GM12865 (cell line): ENCODE measurements at places on chromosomes 1 and 21.
A peak's percentile ranks its signal among the peaks of the same experiment; 100 is the strongest.

DNA sequence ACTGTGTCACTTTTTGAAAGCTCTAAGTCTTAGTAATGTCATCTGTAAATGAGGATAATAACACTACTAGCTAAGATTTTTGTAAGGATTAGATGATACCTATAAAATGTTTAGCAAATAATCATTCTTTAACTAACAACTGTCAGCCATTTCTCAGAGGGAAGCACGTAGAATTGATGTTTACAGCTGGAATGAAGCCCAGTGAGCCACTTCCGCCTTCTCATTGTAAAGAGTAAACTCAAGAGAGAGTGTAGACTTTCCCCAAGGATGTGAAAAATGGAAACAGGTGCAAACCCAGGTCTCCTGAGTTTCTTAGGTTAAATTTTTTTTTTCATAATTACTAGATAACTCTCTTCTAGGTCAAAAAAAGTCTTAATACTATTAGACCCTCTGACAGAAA, 4.9 kb downstream of the GREM2 start:
- no peak for DNase-seq

- DNase-seq: peak; percentile 47
These were observed 638.0 kb downstream of the KCNT2 start for GRCh38 chr1:195970209-195970608.

- DNase-seq: peak; percentile 80
These were observed 8.0 kb upstream of the CAMK2N1 start for GRCh38 chr1:20493839-20494608.

DNA sequence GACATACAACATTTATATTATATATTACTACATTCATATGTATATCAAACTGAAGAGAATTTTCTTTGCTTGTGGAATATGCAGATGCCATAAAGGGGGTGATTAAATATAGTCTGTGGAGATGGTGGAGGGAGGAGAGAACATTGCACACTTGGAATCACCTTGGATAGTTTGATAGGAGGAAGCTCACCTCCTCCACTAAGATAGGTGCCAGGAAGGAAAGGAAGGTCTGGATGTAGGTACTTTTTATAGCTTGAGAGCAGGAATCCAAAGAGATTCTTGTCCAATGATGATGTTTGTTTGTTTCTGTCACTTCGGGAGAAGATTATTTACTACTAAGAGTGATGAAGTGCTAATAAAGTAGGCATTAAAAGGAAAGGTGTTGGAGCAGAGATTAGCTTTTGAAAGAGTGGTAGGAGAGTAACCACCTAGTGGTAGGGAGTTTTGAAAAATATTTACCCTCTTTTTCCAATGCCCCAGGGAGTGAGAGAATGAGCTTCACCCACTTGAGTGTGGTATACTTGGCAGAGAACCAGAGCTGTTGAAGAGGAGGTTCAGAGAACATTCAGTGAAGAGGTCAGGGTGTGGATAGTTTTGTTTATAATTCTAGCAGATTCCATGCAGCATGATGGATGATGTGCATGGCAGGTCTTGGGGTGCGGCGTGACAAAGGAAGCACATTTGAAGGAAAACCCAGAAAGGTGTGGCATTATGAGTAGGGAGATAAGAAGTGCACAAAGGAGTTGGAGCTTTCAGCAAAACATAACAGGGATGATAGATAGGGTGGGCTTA, 145.0 kb downstream of the PATJ start:
- DNase-seq: no peak

GRCh38 chr1:195733408-195733807, 874.8 kb downstream of the KCNT2 start:
- no peak for DNase-seq

- DNase-seq: no peak
These were observed 28.2 kb upstream of the CRNN start for GRCh38 chr1:152442301-152442700.

DNA sequence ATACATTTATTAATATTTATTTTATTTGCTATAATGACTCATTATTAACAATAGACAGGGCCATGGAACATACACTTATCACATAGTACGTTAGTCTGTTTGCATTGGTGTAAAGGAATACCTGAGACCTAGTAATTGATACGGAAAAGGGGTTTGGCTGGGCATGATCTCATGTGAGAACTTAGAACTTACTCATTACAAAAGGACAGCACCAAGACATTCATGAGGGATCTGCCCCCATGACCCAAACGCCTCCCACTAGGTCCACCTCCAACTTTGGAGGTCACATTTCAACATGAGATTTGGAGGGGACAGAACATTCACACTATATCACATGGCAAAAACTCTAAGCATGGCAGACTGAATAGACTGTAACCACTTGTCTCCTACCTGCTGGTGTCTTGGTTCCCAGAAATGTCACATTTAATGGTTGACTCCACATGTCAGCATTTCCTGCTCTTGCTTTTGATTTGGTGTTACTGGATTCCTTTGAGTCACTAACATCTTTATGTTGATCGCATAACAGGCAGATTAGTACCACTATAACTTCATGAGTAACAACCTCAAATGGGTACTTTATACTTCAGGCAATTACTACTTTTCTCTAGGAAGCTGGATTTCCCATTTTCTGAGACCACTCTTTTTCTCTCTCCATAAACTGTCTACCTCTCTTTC, 3.5 kb upstream of the C1orf116 start:
- no peak for DNase-seq

DNA sequence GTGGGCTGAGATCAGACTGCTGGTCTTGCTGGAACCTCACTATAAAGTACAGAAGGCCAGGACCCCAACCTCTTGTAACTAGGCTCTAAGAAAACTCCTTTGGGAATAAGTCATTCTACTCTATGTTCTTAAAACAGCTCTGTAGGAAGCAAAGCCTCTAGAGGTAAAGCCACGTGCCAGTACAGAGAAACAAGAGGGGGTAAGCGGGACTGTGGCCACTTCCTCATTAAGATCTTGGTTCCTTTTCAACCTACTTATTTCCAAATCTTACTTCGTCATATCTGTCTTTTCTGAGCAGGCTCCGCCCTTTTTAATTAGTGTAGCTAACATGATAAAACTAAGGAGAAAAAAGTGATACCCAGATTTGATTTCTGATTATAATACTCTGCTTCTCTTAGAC, 3.8 kb downstream of the NCSTN start:
- DNase-seq: peak; percentile 73

DNA sequence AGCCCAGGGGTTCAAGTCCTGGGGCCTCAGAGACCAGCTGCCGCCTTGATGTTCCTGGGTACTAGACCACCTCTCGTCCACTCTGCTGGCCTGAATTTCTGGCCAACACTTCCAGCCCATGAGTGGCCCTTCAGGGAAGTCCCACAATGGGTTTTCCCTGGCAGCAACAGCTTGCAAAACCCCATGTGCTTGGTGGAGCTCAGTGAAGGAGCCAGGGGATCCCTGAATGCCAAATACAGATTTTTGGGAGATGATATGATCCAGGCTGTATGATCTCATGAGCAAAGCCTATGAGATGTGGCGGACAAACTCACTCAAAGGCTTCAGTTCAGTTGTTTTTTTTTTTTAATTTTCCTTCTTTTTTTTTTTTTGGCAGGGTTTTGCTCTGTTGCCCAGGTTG, 9.6 kb upstream of the RASSF5 start:
- no peak for DNase-seq

GRCh38 chr1:8004113-8004802, 21.9 kb downstream of the ERRFI1 start:
- DNase-seq: no peak

DNA sequence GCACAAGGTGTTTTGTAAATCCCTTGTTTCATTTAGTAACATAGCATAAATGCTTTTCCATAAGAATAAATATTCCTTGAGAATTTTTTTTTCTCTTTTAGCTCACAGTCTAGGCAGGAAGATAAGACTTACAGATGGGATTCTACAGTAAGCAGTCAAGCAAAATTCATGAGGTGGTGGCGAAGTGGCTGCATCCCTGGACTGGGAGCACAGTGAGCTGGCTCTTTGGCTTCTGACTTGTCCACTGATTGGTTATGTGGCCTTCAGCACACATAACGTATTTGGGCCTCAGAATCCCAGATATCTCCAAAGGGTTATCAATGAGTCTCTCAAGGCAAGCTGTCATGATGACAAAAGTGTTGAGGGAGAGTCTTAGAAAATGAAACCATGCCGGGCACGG, 99.8 kb downstream of the EBNA1BP2 start:
- DNase-seq: no peak

GRCh38 chr1:41868241-41868998, 50.3 kb downstream of the HIVEP3 start:
- peak; percentile 80 for DNase-seq

- peak; percentile 25 for DNase-seq
These were observed 37.6 kb downstream of the PUM1 start for GRCh38 chr1:31027693-31028526.

DNA sequence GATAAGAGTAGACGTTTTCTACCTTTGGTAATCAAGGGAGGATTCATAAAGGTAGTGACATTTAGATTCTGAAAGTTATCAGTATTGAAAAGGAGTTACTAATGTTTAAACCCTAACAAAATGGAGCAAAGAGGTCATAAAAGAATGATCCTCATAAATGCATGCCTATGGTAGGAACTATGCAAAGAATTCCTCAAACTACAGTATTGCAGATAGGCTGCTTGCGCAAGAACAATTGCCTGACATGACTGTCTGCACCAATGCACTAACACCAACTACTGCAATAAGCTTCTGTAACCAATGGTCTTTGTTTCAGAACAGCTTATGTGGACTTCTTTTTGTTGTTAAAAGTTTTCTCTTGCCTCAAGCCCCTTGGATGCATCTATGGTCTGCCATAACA, 597.3 kb upstream of the ADGRL4 start:
- DNase-seq: no peak

GRCh38 chr1:90876101-90876500, 145.7 kb downstream of the ZNF644 start:
- no peak for DNase-seq

GRCh38 chr21:42161401-42161955, 57.5 kb upstream of the ABCG1 start:
- DNase-seq: no peak

GRCh38 chr1:207996636-207997035, 85.7 kb upstream of the CD34 start:
- DNase-seq: no peak

GRCh38 chr1:211415700-211416099, 76.3 kb downstream of the RD3 start:
- DNase-seq: no peak

DNA sequence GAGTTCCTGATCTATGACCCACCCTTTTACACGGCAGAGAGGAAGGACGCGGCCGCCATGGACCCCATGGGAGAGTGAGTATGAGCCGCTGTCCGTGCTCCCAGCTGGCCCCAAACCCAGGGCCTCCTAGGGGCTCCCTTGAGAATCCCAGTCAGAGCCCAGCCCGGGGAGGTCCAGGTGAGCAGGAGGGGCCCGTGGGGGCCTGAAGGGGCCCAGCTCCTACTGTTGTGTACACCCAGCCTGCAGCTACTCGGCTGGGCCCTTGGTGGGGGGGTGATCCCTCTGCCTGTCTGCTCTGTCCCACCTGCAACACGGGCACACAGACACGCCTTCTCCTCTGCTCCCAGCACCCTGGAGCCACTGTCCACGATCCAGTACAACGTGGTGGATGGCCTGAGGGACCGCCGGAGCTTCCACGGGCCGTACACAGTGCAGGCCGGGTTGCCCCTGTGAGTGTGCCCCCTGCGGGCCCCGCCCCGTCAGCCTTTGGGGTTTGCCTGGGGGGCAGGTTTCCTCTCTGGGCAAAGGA, 28.6 kb upstream of the LRRC3 start:
- no peak for DNase-seq

DNA sequence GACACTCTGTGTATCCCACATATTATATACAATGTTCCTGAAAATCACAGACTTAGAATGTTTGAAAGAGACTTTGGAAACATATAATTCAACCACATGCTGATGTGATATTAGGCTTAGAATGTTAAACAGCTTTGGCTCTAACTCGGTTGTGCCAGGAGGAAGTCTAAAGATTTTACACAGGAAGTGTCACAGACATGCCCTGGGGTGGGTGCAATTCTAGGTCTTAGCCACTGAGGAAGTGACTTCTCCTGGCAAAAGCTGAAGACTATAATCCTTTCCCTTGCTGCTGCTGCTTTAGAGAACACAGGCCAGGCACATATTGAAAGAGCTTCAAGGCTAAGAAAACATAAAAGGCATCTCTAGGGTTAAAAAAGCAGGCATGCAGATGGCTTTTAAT, 51.0 kb downstream of the RPL5 start:
- DNase-seq: peak; percentile 32

GRCh38 chr1:198933515-198934222, 294.8 kb downstream of the PTPRC start:
- no peak for DNase-seq

DNA sequence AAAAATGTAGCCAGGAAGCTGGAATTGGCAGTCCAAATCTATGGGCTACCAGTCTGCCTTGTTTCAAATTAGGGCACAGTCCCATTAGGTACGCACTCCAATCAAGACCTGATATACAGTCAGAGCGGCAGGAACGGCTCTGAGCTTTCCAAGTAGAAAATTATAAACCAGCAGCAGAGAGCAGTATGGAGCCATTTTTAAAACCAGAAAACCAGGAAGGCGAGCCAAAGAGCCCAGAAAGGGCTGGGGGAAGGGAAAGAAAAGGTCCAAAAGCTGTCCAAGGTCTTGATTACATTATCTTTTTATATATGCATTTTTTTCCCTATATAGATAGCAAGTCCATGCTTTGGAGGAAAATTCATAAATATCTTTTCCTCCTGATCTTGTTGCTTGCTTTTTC, 719.0 kb downstream of the RWDD3 start:
- no peak for DNase-seq

DNA sequence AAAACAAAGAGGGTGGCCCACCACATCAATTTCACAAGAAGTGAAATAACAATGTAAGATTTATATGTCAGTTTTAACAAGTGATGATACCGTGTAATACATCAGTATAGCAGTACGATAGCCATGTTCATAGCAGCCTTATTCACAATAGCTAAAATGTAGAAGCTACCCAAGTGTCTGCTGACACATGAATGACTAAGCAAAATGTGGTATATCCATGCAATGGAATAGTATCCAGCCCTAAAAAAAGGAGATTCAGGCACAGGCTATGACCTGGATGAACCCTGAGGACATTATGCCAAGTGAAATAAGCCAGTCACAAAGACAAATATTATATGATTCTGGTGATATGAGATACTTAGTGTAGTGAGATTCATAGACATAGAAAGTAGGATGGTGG, 18.0 kb downstream of the KIF26B start:
- DNase-seq: no peak

GRCh38 chr1:2965676-2966075, 55.6 kb upstream of the ACTRT2 start:
- DNase-seq: no peak

DNA sequence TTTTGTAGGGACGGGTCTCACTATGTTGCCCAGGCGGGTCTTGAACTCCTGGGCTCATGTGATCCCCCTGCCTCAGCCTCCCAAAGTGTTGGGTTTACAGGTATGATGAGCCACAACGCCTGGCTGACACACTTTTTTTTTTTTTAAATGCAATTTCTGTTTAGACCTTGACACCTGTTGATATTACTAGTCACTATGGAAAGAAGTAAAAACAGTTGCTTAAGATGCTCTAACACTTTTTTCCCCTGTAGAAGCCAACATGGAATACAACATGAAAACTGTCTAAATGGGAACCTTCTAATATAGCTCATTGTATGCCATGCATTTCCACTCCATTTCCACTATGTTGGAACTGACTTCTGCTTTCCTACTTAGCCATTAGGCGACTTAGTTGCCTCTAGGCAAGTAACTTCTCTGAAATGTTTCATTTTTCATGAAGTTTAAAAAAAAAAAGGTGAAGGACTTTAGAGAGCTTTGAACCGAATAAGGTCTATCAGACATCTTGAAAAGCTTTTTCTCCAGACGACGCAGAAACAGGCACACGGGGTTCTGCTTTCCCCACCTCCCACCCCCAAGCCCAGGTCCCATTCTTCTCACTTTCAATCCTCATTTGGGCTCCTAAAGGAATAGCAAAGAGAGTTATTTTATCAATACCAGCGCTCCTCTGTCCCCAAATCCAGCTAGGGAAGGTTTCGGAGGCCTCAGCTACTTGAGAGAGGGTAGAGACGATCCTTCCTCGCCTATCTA, 648 bp upstream of the DR1 start:
- DNase-seq: no peak
